Activated CD8-positive, alpha-beta memory T cell treated with anti-CD3 and anti-CD28 coated beads for 24 hours (primary cell): ENCODE measurements at places on chromosomes 6 and 20.
A peak's percentile ranks its signal among the peaks of the same experiment; 100 is the strongest.

DNA sequence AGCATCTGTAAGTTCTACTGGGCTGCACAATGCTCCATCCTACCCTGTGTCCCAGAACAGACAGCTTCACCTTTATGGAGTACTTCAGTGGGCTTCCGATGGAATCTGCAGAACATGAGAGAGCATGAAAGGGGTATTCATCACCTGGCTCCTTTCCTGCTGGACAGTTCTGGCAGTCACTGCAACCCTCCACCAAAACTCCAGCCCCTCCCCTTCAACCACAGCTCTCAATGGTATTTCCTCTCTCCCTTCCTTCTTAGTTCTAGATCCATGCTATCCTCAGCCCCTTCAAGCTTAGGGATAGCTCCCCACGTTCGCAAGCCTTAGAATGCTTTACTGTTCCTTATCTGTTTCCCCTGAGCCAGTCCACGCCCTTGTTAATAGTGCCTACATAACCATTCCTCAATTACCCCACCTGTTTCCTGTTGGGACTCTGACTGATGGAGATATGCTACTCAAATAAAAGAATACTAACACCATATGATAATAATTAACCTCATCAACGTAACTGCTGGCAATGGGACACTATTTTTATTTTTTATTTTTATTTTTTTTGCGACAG, 26.8 kb downstream of the TRAM2 start:
- no peak for DNase-seq

GRCh38 chr6:53203483-53203882, 54.8 kb upstream of the GCM1 start:
- DNase-seq: no peak

GRCh38 chr20:22827916-22828315, 207.2 kb upstream of the SSTR4 start:
- no peak for DNase-seq

- DNase-seq: no peak
Measured at GRCh38 chr6:111683749-111684267, 78.1 kb upstream of the TRAF3IP2 start.

GRCh38 chr6:69933239-69933638, 66.9 kb downstream of the COL19A1 start:
- DNase-seq: no peak

DNA sequence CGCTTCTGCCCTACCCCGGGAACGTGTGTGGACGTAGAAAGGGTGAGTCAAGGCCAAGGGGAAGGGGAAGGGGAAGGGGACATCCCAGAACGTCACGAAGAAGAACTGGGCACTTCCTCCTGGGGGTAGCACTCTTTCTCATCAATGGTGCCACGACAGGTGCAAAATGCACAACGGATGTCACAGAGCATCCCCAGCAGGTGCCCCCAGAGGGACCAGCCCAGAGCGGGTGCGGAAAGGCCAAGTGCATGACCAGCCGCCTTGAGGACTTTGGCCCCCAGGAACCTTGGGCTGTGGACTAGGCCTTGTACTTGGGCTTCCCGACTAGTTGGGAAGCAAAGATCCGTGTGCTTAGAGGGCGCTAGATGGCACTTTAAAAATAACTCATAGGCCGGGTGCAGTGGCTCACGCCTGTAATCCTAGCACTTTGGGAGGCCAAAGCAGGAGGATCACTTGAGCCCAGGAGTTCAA, 12.1 kb upstream of the SRC start:
- DNase-seq: no peak

- DNase-seq: no peak
Measured at GRCh38 chr20:25476106-25477013, 68.9 kb downstream of the GINS1 start.

DNA sequence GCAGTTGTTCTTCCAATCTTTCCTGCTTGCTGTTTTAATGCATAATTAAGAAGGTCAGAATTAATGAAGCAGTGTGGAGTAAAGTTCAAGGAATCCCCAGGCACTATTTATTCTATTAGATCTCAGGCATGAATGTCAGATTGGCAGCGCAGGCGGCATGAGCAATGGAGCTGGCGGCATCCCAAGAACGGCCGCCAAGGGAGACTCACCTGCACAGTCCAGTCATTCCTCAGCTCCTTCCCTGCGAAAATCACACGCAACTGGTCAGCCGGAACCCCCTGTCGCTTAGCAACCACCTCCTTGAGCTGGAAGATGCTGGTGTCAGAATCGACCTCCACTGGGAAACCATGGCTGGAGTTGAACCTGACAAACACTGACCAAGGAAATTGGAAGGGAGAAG, 284.5 kb downstream of the PRKN start:
- no peak for DNase-seq

GRCh38 chr20:44056010-44056698, 130.8 kb downstream of the JPH2 start:
- peak; percentile 73 for DNase-seq

GRCh38 chr6:16964553-16965499, 137.0 kb upstream of the STMND1 start:
- DNase-seq: peak; percentile 84

- DNase-seq: no peak
Measured at GRCh38 chr6:150261997-150262697, 106.7 kb upstream of the IYD start.

DNA sequence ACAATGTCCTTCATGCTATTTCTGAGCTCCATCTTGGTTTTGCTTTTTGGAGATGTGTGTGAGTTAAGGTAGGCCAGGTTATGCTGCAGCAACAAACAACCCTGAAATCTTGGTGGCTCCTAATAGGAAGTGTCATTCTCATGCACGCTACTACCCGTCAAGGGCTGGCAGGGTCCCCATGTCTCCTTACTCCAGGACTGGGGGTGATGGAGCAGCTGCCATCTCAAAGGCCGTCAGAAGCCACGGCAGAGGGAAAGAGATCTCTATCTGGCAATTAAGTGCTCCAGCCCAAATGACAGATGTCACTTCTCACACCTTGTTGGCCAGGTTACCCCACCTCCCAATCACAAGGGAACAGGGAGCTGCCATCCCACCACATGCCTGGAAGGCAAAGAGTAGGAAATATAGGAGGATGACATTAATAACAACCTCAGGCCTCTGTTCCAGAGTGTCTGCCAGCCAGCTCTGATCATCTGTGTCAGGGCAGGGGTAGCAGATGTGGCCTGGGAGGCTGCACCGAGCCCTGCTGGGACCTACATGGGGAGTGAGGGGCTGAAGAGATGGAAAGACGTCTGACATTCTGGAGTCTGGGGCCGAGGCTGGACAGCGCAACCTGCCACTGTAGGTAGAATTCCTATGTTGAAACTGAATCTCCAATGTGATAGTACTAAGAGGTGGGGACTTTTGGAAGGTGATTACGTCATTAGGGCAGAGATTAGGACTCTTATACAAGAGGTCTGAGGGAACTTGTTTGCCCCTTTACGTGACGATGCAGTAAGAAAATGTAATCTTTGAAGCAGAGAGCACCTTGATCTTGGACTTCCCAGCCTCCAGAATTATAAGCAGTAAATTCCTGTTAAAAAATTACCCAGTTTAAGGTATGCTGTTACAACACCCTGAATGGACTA, 4.8 kb upstream of the SDCBP2 start:
- peak; percentile 49 for DNase-seq

- peak; percentile 78 for DNase-seq
Measured at GRCh38 chr20:32018269-32019155, 8.3 kb downstream of the CCM2L start.

GRCh38 chr6:22651731-22652130, 82.4 kb downstream of the HDGFL1 start:
- DNase-seq: no peak

DNA sequence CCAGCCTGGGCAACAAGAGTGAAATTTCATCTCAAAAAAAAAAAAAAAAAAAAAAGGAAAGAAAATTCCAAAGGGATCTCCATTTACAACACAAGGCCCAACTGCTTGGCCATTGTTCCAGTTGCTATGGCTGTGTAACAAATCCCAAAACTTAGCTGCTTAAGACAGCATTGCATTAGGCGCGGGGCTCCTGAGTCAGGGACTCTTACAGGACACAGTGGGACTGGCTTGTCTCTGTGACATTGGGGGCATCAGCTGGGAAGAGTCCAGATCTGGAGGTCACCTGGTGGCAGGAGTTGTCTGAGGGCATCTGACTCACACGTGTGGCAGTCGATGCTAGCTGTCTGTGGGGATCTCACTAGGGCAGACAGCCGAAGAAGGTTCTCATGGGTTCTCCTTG, 35.6 kb downstream of the TTLL9 start:
- no peak for DNase-seq

GRCh38 chr6:170440437-170440836, 112.7 kb downstream of the PSMB1 start:
- no peak for DNase-seq

- DNase-seq: no peak
Measured at GRCh38 chr20:37454636-37455385, 66.2 kb upstream of the NNAT start.

- DNase-seq: no peak
Measured at GRCh38 chr20:3123542-3123941, 36.1 kb downstream of the FASTKD5 start.

DNA sequence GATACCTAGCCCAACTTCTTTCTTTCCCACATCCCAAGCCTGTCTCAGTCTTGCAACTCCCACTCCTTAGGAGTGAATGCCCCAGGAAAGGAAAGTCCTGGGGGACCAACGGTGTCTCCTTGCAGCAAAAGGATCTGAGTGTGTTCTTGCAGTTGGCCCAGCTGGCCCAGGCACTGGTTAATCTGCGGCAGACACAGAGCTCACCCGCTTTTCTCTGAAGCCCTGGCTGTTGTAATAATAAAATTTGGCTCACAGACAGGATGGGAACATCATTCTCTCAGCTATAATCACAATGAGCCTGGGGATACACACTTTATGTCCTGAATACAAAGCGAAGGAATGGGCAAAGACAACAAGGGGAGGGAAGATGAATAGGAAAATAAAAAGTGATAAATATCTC, 287.0 kb upstream of the PRND start:
- DNase-seq: no peak

GRCh38 chr20:44828640-44829039, 18.3 kb upstream of the RIMS4 start:
- no peak for DNase-seq

- DNase-seq: no peak
Measured at GRCh38 chr20:16028923-16029322, 544.3 kb downstream of the KIF16B start.

DNA sequence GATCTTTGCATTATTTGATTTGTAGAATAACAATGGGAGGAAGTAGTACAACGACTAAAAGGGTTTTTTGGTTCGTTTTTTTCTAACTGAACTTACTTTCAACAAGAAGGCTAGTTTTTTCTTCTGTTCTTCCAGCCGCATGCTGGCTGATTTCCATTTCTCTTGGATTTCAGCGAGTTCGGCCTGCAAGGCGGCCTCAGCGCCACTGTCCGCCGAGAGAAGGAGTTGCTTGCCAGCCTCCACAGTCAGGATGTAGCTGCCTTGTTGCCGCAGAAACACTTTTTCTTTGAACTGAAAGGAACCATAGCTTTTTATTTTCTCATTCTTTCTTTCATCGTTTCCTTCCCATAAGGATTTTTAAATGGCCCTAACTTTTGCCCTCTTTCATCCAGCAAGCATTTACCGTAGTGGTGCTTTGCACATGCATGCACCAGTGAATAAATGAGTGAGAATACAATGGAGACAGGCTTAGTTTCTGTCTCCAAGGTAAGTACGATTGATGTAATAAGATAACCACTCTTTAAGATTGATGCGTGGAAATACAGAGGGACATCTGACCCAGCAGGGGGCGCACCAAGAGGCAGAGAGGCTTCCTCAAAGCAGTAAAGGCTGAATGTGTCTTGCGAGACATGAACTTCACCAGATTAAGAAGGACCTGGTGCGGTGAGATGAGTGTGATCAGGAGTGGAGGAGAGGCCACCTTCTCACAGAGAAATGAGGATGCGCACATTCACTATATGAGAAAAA, 398.8 kb downstream of the ESR1 start:
- peak; percentile 73 for DNase-seq

- no peak for DNase-seq
Measured at GRCh38 chr6:4670824-4671409, 105.3 kb upstream of the CDYL start.

DNA sequence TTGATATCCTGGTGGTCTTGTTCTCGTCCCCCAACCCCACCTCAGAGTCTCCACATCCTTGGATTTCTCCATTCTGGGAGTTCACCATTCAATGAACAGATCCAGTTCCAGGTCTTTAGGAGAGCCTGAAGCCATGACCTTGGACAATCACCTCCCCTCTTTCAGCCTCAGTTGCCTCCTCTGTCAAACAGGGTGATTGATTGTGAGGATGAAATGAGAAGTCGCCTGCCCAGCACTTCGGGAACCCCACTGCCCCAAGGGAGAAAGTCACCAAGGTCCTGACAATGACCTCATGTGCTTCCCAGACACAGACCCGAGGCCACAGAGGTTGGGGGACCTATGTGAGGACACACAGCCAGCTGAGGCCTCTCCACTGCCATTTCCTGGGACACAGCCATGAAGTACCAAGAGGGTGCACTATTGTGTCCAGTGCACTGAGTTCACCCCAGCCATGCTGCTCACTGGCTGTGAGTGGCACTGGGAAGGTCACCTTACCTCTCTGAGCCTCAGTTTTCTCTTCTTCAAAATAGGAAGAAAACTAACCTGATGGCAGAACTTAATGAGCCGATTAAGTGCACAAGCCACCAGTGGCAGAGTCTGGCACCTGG, 61.7 kb downstream of the SNAI1 start:
- no peak for DNase-seq

GRCh38 chr6:33724102-33725023, 12.9 kb upstream of the UQCC2 start:
- no peak for DNase-seq

- no peak for DNase-seq
Measured at GRCh38 chr6:33677143-33677660, 34.3 kb downstream of the UQCC2 start.

GRCh38 chr20:63537525-63538203, 488 bp upstream of the PTK6 start:
- peak; percentile 97 for DNase-seq

DNA sequence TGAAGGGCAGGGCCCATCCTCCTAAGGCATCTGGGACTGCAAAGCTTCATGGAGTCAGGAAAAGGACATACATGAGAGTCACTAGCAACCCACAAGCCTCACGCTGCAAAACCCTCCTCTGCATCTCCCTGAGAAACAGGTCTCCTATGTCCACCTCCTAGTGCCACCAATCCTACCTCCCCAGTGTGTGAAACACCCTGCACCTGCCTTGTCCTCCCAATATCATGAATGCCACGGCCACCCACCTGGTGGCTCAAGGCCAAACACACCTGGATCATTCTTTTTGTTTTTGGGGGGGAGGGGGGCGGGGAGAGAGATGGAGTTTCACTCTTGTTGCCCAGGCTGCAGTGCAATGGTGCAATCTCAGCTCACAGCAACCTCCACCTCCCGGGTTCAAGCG, 90.5 kb downstream of the ZMYND8 start:
- DNase-seq: no peak

DNA sequence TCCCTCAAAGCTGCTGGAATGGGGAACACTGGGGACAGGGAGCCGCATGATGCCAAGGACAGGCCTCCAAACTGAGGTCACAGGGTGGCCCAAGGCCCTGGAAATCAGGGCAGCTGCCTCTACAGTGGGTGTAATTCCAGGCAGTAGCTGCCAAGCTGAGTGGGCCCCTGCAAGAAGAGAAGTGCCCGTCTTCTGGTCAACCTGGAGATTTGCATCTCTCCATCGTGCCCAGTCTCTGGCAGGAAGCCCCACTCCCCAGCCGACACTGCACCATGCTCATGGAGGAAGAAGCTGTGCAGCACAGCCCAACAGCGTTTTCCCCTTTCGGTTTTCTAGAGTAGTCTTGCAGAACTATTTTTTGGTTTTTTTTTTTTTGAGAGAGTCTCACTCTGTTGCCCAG, 2.2 kb upstream of the FAM209A start:
- no peak for DNase-seq

GRCh38 chr6:157240960-157241311, 82.4 kb downstream of the TMEM242 start:
- DNase-seq: no peak

GRCh38 chr6:11585426-11586016, 48.0 kb downstream of the TMEM170B start:
- DNase-seq: no peak
